Urinary bladder (tissue), 4 donors: ENCODE measurements at places on chromosomes 2 and 18. TPM values are rescaled to one million over a fixed set of nuclear protein-coding genes. Genes with fewer than 3 reads are reported as not detected.

Gene MROH2A
- 7.3 TPM for polyA plus RNA-seq

Gene ANKAR
- polyA plus RNA-seq = 3.8 TPM

Gene OR6B2
- not detected for polyA plus RNA-seq

Gene ADAM17
- polyA plus RNA-seq = 10.4 TPM

Gene MYL1
- polyA plus RNA-seq = not detected
